ENCODE measurements at places on chromosomes 3 and 15.

- no peak for DNase-seq
Observed at GRCh38 chr3:41999909-42000308, 38.0 kb upstream of the ULK4 start.

DNA sequence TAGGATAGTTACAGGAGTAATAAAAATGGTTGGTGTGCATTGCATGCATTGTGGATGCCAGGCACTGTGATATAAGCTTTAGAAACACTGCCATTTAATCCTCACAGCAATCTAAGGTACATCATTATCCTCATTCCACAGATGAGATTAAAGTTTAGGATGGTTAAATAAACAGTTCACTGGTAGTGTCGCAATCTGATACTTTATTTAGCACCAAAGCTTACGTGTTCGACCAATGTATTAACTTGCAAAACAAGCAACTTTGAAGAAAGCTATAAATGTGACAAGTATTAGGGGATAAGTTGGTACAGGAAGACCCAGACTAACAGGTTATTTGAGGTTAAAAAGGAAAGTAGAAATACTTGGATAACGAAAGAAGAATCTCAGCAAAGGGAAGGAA, 150.5 kb upstream of the ZNF385D start:
- DNase-seq: no peak

DNA sequence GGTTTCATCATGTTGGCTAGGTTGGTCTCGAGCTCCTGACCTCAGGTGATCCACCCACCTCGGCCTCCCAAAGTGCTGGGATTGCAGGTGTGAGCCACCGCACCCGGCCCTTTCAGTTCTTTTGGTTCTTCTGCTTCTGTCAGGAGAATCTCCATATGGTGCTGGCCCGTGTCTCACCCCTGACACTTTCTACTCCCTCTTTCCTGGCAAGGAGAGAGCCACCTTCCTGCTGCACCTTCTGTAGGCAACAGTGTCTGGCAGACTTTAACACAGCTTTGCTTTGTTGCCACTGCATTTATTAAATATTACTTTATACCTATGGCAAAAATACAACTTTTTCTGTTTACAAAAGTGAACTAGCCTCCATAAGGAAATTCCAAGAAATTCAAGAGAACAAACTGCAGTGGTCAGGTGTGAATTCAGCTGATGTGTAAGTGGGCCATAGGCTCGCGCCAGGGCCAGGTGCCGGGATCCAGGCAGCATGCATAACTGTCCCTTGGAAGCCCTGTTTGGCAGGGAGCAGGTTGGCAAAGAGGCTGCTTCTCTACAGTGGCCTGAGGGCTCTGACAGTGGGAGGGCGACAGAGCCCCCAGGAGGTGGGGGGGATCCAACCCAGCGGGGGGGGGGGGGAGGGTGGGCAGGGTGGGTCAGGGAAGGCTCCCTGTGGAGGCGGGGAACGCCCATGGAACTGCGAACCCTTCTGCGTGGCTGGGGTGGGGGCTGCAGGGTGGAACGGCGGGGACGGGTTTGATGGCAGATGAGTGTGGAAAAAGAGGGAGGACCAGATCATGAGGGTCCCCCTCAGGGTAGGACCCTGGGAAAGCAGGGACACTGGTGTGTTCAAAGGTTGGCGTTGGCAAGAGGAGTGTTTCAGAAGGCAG, 21.1 kb downstream of the CTSH start:
- DNase-seq: no peak

DNA sequence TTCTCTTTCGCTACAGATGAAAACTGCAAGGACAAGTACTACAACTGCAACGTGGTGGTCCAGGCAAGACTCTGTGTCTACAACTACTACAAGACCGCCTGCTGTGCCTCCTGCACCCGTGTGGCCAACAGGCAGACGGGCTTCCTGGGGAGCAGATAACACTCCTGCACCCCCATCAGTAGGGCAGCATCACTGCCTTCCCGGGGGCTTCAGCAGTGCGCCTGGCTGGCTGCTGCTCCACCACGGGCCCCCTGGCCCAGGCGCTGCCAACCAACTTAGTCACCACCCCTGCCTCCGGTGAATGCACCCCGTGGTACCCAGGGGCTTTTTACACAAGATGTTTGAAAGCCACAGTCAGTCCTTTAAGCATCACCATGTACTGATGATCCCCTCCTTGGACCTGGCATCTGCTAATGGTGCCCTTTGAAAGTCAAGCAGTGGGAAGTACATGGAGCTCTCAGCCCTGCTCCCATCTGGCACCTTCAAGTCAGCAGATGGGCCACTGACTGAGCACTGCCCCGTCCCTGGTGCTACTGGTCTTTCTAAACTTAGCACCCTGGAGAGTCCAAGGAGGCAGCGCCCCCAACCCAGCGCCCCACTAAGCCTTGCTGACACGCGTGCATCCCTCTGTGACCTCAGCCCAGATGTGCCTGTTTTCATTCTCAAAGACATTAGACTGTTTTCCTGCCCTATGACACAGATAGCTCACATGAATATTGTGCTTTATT, 33.0 kb upstream of the NR2E3 start:
- no peak for DNase-seq

DNA sequence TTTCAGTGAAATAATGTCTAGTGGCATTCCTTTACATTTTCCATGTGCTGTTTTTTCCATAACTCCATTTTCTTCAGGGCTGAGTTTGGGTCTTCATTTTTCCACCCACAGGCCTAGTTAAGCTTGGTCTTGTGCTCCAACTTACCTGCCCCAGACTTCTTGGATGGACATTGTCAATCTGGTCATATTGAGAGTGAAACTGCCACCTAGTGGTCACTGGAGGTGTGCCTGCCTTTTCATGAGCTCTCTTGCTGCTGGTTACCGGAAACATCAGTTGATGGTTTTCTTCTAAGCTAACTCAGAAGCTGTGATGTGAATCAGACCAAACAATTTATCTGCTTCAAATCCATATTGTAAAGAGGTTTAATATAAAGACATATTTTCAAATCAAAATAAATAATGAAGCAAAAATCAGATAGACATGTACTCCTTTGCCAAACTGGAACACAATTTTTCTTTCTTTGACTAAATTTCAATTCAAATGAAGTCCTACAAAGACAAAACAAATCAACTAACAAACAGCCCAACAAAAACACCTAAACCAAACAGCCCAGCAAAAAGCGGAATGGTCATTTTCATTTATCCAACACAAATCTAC, 135.1 kb upstream of the RASGRP1 start:
- DNase-seq: peak; percentile 40

DNA sequence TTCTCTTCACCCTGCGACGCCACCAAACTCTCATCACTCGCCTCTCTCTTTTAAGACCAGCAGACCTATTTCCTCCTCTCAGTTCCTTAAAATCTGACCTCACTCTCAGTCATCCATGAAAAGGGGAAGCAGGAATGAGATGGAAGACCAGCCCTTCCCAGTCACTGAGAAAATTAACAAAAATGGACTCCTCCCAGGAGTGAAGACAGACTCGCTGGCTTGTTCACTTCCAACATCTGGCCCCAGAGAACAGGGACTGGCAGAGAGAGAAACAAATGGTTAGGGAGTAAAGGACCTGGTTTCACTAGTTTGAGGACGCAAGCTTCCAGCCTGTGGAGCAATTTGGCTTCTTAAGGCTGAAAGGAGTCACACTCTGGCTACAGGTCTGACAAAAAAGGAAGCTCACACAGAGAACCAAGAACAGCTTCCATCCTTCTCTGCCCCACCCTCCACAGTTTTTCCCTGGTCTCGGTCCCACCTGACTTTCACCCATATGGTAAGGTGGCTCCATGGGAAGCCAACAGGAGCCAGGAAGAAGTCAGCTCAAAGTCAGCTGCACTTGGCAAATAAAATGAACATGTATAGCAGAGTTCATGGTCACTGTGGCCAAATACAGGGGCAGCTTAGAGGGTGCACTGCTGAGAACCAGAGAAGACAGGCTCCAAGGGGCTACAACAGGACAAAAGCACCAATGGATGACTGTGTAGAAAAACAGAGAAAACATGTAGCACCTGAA, 57.2 kb downstream of the ITGB5 start:
- no peak for DNase-seq

DNA sequence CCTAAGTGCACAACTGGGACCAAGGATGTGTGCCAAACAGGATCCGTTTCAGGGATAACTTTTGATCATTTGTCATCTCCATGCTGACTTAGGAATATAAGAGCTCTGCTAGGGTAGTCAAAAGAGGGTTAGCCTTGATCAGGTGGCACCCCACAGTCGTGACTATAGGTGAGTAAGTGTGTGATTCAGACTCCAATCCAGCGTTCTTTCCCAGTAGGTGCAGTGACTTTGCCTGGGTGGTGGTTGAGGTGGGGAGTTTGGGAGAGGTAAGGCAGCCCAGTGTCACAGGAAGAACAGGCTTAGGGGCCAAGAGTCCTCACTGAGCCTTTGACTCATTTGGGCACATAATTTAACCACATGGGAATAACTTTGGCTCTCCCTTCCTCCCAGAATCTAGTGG, 51.0 kb downstream of the CHDH start:
- no peak for DNase-seq

DNA sequence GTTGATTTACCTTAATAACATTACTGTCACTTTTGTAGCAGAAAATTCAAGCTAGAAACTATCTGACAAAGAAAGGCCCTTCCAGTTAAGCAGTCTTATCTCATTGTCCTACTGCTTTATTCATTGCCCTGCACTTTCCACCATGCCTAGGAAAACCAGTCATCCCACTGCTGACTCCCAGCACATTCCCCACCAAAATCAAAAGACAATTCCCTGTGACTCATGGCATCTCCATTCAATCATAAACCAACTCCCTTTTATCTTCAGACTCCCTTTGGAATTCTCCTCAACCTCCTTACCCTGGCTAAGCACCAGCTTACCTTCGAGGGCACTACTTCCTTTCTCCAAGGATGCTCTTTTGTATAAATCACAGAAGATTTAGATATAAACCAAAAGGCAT, 184.3 kb downstream of the PLCH1 start:
- no peak for DNase-seq

GRCh38 chr15:60971732-60972131, 257.4 kb downstream of the RORA start:
- no peak for DNase-seq

GRCh38 chr3:25556447-25556846, 108.3 kb downstream of the TOP2B start:
- DNase-seq: no peak

DNA sequence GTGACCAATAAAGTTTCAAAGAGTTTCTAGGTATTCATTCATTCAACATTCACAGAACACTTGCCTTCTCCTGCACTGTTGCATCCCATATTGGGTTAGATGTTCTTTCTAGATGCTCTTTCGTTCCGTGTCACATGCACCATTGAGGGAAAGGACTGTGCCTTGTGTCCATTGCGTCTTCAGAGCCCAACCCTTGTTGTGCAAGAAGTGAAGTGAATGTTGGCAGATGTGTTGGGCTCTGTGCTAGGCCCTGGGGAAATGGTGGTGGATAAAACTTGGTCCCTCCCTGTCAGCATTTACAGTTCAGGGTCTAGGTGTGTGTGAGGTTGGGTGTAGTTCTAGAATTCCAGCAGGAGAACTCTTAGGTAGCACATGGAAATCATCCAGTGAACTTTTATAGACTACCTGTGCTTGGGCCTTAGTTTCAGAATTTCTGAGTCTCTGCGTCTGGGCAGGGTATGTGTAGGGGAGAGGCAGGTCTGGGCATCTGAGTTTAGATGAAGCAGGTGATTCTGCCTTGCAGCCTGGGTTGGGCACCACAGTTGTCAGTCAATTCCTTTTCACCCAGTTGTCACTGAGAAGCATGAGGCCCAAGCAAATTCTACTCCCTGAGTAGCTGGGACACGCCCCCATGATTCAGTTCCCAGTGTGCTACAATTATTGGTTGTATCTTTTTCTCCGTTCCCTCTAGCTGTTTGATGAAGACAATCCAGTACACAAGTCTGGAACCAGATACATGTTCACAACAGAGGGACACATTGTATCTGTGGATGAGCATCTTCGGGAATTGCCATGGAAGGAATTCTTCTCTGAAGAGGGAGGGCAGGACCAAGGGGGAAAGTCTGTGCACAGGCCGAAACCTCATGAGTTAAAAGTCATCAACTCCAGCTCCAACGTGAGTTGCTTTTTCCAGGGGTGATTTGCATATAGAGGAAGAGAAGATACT, 25.4 kb downstream of the EDEM1 start:
- DNase-seq: no peak

DNA sequence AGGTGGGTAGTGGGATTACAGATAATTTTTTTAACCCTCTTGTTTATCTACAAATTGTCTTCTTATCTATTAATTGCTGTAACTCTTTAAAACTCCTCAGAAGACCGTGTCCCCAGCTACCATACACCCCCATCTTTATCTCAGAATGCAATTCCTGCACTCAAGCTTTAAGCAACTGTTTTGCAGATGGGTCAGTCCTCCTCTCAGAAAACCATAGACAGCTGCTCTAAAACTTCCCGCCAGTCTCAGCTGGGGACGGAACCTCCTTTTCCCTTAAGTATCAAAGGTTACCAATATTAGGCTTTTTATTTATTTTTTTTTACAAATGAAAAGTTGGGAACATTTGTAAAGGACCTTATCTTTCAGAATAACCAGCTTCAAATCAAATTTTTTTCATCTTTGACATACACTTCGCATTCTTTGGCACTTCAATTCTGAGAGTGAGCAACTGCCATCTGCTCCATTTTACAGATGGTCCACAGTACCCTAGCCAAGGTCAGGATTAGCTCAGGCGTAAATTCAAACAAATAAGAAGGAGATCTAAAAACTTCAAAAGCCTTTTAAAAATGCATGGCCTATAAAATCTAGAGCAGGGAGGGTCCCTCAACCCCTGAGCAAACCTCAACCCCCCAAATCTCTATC, 1.3 kb downstream of the GATM start:
- DNase-seq: no peak

- no peak for DNase-seq
Observed at GRCh38 chr3:155441506-155441905, 148.0 kb upstream of the STRIT1 start.

DNA sequence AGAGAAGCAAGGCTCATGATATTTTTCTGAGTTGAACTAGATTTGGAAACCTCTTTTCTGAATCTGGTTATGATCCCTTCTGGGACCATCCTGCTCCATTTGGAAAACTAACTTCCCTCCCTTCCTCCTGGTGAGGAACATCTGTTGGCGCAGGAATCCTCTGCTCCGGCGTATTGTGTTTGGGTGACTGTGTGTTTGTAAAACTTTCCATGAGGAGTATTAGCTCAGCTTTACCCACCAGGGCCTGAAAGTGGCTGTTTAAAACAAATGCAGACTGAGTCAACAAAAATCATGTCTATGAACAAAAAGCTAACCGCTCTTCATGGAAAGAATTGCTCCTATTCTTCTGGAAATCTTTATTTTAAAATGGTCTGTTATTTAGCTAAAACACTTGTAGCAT, 17.7 kb downstream of the STARD9 start:
- no peak for DNase-seq

Data from activated T-helper 9 cell treated with anti-CD3 and anti-CD28 coated beads, Interleukin-2, amount 50 U/mL, for 16 hours (primary cell).